ENCODE measurements at places on chromosomes 1 and 21.

- DNase-seq: no peak
These were observed 1.0 kb upstream of the IER5 start for GRCh38 chr1:181087400-181087901.

- no peak for DNase-seq
These were observed 300.9 kb downstream of the LMX1A start for GRCh38 chr1:165055581-165055980.

DNA sequence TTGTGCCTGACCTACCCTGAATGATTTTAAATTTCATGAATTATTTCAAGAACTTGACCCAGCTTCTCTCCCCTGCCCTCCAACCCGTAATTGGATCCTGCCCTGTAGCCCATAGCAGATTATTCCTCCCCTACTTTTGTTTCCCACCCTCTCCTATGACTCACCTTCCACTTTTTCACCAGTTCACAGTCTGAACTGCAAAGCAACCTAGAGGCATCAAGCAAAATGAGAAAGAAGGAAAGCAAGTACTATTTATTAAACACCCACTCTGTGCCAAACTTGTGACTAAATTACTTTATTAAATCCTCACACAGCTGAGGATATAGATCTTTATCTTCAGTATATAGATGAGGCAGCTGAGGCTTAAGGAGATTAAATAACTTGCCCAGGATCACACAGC is 20.7 kb upstream of the IKBKE start:
- DNase-seq: no peak

DNA sequence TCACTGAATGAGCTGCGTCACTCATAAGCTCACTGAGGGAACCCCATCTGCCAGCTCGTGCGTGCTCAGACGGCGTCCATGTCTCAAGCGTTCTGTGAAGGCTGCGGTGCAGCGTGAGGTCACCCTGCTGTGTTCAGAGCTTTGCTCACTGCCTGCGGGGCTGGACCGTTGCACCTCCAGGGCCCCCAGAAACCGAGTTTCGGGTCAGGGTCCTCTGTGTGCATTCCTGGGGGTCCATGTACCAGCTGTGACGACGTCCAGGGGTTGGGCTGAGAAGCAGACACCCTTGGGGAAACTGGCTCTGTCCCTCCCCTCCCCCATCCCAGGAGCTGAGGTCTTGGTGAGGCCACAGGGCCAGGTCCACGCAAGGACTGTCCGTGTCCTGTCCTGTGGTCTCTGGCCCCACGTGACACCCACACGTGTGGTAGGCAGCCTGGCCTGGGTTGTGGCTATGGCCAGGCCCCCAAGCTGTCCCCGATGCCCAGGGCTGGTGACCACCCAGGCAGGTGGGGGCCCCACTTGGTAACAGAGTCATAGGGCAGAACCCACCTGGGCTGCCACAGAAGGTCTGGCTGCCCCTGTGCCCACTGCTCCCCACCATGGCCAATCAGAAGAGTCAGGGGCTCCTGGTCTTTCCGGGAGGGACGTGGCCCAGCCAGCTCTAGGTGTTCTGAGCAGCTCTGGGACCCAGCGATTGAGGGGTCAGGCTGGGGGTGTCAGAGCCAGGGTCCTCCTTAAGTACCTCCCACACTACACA is 24.4 kb downstream of the FTCD start:
- peak; percentile 25 for DNase-seq

- DNase-seq: no peak
These were observed 1237.8 kb downstream of the NCAM2 start for GRCh38 chr21:22235866-22236590.

DNA sequence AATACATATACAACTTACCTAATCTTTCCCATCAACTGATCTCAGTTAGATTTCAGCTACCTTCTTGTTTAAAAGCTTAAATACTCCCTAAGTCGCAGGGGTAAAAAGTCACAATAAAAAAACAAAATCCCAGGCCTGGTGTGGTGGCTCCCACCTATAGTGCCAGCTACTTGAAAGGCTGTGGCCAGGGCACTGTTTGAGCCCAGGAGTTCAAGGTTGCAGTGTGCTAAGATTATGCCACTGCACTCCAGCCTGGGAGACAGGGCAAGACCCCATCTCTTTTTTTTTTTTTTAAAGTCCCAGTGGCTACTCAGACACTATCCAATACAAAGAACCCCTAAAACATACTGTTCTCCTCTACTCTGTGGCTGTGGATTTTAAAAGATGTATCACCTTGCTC is 228.3 kb downstream of the DENND1B start:
- no peak for DNase-seq

- peak; percentile 53 for DNase-seq
These were observed 5.0 kb upstream of the PMVK start for GRCh38 chr1:154941333-154942013.

DNA sequence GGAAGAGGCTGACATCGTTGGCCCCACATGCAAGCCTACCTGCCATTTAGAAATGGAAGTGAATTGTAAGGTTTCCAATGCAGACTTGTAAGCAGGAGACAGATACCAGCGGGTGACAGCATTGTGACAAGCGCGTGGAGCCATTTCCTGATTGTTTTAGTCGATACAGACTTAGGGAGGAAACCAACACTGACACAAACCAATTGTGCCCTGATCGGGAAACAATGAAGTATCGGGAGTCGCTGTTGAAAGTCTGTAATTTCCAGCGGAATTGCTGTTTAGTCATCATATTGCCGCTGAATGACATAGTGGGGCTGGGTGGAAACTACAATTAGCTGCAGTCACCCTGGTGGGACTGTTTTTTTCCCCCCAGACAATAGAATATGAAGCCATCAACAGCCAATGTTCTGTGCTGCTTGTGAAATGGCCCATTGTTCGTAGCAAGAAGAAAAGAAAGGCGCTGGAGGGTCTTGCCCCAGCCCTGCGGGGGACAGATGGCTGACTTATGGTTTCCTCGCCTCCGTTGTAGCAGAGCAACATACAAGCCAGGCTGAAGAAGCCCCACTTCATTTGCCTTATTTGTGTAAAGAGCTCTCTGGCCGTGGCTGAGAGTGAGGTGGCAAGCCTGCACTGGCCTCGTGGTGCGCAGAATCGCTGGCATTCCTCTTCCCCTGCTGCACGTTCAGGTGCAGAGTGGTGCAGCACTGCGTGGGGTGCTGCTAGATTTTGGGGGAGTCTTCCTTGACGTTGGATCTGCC is 462.7 kb downstream of the CAMTA1 start:
- DNase-seq: no peak

GRCh38 chr1:156213644-156213966 is 798 bp downstream of the PMF1 start:
- no peak for DNase-seq

DNA sequence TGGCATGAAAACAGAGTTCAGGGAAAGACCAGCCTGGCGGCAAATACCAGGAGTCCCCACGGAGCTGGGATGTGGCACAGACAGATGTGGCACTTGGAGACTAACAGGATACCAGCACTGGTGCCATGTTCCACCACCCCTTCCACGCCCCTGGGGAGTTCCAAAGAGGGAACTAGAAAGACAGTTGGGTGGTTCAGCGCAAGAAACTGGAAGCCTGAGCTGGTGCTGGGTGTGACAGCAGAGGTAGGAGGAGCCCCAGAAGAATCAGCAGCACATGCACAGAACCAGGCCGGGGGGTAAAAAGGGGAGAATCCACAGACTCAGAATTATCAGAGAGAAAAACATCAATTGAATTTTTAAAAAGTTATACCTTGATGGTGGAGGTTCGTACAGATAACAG is 22.4 kb downstream of the DDX20 start:
- no peak for DNase-seq

DNA sequence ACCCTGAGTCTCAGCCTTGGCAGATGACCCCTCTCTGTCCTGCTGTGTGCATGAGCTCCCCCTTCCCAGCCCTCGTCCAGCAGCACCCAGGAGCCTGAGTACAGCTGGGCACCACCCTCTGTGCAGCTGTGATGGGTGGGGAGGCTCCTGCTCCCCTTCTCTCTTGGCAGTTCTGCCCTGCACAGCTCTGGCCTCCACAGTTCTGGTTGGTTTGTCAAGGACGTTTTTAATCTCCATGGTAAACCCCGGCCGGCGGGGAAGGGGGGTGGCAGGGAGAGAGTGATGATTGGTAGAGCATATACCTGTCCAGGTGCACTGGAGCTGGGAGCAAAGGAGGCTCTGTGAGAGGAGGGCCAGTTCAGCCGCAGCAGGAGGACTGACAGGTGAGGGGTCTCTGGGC is at the start of gene CLCNKA:
CLCNKA (plus strand) TSS at position 356 of the 400 bp plus-strand sequence. CDS start 584 bp downstream, outside the sequence.
- no peak for DNase-seq

DNA sequence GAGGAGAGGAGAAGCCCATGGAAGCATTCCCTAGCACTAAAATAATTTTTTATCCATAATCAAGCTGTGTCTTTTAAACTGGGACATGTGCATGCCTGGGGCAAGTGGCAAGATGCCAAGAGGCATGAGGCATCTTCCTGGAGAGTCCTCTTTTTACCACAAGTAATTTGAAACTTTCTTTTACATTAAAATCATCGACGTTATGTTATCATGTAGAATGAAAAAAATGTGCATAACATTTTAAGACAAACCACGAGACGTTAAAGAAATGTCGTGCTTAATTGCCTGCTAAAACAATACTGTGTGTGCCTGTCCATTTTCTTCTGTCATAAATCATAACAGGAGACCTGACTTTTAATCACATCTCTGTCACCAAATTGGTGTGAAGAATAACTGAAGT is 1.5 kb downstream of the STYXL2 start:
- DNase-seq: peak; percentile 35
